ENCODE measurements at places on chromosomes 1 and 21.

GRCh38 chr1:55969322-55969721, 610.0 kb downstream of the PLPP3 start:
- DNase-seq: no peak

- no peak for DNase-seq
These were observed 218.0 kb upstream of the GALNT2 start for GRCh38 chr1:229848752-229849677.

GRCh38 chr1:202597090-202597761, 113.0 kb downstream of the SYT2 start:
- DNase-seq: no peak

- DNase-seq: no peak
These were observed 40.2 kb upstream of the KCNA10 start for GRCh38 chr1:110559157-110559556.

- no peak for DNase-seq
These were observed 233.5 kb upstream of the NRIP1 start for GRCh38 chr21:15298306-15298705.

DNA sequence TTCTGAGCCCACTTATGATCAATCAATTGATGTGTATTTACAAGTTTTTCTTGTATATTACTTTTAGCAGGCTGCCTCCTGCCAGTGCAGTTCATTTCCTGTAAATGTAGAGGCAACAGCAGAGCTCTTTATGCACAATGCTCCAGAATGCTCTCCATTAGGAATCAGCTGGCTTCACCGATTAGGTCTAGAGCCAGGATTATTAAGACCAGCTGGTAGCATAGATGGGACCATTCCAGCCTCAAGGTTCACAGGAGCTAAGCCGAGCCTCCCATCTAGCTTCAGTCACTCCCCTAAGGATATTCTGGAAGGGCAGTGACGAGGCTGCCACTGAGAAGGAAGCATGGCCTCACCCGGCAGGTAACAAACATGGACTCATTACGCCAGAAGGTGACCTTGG, 36.8 kb downstream of the DHRS3 start:
- DNase-seq: no peak

DNA sequence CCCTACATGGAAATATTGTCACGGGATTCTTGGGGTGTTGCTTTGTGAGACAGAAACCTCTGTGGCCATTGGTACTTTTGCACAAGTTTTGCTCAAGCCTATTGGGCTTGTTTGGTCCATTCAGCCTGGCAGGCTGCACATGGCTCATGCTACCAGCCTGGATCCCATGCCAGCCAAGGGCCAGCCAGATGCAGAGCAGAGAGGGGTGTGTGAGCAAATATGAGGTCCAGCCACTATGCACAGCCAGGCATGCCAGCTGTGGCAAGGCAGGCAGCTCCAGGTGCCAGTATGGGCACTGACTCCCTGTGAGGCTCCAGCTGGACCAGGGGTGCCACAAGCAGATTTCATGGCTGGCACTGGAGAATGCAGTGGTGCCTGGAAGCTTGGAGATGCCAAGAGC, 6.7 kb upstream of the CHD1L start:
- DNase-seq: no peak

- DNase-seq: no peak
These were observed 70.8 kb downstream of the DTL start for GRCh38 chr1:212106286-212106792.

DNA sequence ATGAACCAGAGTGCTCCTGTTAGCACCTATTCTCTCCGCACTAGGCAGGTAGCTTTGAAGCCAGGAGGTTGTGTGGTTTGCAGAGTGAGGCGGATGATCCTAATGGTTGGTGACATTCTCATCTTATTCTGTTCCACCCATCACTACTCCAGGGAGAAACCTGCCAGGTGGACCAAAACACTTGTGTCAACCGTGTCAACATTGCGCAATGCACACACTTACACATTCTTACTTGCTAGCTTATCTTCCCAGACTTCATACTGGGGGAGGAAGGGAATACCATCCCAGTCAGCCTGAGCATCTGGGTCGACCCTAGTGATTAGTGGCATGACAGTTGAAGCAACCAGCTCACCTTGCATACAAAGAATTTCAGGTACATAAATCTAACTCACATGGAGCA, 236.9 kb downstream of the RPS6KC1 start:
- DNase-seq: no peak

GRCh38 chr1:150187560-150187931, 37.8 kb downstream of the PLEKHO1 start:
- peak; percentile 71 for DNase-seq

DNA sequence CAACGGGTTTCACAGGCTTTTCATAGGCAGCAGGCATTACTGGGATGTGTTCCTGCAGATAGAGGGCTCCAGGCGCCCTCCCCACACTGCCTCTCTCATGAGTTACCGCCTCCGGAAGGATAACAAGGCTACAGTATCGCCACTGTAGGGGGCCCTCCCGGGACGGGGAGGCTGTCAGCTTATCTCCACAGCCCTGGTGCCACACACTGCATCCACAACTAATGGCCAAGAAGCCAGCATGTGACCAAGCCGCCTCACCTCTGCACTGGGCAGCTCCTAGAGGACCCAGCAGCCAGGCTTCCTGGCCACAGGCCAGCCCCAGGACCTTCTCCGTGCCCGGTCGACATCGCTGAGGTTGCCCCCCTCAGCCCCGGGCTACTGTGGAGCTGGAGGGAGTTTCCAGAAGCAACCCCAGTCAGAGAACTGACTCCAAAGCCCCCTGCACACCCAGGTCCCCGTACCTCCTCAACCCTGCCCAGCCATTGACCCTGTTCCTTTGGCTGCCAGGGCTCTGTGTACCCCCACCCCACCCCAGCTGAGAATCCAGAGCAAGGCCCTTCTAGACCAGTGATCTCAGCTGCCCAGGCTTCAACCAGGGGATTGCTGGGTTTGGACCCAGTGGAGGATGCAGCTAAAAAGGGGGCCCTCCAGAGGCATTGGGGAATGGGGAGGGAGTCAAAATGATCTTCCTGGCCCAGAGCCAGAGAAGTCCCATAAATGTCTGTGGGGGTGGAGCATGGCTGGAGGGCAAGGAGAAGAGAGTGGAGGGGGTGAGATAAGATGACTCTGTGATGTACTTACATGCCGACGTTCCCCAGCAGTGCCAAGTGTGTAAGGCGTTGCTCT, 45.0 kb downstream of the NEK2 start:
- DNase-seq: no peak

- no peak for DNase-seq
These were observed 11.6 kb downstream of the H6PD start for GRCh38 chr1:9246215-9246614.

GRCh38 chr1:185338719-185339622, 21.9 kb upstream of the IVNS1ABP start:
- DNase-seq: no peak

DNA sequence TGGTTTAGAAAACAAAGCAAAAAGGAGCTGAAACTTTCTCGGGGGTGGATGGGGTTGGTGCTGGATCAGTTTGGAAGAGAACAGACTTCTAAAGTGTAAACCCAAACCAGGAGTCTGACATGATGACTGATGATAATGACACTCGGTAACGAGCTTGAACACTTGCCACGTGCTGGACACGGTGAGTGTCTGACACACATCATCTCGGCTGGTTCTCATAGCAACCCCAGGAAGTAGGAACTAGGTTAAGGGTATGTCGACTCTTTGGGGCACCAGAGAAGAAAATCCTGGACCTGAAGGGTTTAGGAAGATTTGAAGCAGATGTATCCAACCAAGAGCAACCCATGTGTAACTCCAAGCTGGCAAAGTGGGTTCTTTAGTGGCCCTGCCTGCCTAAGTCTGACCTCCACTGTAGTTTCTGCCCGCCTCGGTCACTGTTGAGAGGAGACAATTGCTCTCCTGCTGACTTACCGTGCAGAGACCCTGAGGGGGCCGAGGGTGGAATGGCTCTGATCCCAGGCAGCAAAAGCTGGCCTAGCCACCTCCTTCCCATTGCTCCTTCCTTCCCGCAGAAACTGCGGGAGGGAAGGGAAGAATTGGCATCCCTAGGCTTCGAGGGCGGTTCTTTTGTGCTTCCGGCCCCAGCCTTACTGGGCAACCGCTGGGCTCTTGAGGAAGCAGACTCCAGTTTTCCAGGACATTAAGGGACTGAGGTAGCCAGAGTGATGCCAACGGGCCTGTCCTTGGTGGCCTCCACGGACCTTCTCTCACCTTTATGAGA, 156.0 kb downstream of the TOMM20 start:
- no peak for DNase-seq

DNA sequence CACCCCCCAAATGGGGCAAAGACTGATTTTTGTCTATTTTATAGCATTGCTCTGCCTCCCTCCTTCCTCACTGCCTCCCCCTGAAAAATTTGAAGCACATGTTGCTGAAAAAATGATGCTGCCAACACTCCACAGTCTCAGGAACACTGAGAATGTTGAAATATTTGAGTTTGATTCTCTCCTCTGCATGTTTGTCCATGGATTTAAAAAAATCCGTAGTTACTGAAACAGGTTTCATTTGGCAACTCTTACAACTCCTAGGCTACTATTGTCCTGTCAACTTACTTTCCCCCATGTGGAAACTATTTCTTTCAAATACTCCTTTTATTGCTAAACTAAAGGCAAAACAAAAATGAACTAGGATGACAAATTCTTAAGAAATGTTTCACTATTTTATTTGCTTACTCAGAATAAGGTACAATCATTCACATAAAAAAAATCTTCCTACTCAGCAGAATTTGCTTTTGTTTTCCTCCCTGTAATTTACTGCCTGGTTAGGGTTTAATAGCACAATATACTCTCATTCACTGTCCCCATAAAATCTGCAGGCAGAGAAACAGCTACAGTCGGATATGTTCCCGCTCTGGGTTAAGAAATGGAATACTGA, 50.2 kb downstream of the C21orf91 start:
- DNase-seq: no peak

DNA sequence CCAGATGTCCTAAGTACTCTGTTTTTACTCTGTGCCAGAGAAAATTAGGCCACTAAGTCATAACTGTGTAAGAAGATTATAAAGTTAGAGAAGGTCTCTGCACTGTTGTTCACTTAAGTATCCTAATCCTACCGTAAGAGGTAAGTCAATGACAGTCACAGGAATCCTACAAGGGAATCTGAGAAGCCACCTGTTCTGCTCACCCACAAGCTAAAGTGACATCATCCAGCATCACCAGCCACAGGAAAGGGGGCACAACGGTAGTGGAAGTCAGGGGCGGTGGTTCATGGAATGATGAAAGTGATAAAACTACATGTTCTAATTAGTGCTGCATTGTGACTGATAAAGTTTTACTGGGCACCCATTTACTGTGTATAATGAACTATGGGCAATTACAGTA, 92.7 kb downstream of the PLD5 start:
- no peak for DNase-seq

DNA sequence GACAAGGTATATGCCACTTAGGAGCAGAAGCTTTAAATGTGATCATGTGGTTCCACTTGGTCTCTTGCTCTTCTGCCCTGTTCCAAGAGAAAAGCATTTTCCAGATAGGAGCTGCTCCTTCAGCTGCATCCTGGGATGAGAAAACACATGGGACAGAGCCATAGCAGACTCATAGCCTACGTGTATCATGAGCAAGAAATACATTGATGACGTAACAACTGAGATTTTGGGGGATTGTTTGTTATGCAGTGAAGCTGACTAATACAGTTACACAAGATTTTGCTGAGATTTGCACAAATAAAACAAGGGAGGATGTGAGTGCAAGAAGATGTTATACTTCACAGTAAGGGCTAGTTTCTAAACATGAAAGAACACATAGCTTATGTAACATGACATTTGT, 36.0 kb upstream of the IRF2BP2 start:
- DNase-seq: no peak

DNA sequence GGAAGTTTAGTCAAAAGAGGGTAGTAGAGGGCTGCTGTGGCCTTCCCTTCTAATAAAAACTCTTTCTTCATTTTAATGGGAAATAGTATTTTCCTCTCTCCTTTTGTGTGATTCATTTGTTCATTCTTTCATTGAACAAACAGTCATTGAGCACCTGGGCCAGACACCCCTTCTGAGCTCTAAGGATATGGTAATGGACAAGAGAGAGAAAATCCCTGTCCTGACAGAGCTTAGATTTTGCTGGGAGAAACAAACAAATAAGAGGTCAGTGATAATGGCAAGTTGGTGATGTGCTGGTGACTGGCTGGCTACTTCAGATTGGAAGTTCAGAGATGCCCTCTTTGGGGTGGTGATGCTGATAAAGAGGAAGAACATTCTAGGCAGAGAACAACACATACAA, 59.3 kb downstream of the CDC14A start:
- DNase-seq: no peak

DNA sequence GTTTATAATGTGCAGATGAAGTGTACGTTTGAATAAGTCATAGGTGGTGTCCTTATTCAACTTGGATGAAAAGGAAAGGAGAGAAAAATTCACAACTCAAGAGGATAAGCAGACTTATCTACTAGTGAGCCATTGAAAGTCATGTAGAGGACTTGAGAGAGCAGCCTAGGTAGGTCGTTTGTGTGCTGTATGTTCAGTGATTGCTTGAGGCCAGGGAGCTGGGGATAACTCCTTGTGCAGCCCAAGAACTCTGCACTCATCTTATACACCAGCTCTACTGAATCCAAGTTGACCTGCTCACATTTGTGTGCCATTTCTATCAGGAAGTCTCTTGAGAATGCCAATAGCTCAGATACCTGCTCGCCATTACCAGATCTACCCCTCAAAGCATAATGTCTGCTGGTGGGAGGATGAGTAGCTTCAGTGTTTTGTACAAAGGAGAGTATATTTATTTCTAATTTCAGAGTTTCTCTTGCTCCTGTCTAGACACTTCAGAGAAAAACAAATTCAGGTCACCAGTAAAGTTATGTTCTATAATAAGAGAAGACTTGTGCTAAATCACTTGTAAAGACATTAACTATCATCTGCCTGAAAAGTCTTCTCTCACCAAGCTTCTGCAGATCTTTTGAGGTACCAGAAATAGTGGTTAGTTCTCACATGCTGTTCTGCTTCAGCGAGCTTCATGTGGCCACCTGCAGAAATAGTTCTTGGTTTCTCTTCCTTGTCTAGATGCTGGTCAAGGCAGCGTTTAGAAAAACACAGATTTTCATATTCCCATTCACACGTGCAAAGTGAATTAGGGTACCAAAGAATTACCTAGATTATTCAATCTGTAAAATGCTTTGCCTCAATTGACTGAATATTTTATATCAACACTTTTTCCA, 10.8 kb downstream of the S1PR1 start:
- DNase-seq: no peak

- DNase-seq: no peak
These were observed 104.4 kb downstream of the PIK3R3 start for GRCh38 chr1:46027788-46028573.

GRCh38 chr1:203126866-203127665, 460 bp upstream of the ADORA1 start:
- DNase-seq: peak; percentile 36

Data from cerebellar nuclear complex (tissue), 1 donor.